ENCODE measurements at places on chromosomes 16 and 17. TPM values are rescaled to one million over a fixed set of nuclear protein-coding genes. Genes with fewer than 3 reads are reported as not detected.

Gene SAMD14
- 5.3 TPM for total RNA-seq

Gene TEKT5
- total RNA-seq: not detected

Gene RAI1
- 13.7 TPM for total RNA-seq

Gene COX11
- 52.5 TPM for total RNA-seq

Gene KCNG4
- total RNA-seq: not detected

Gene ASGR2
- not detected for total RNA-seq

Gene ODAD4
- 0.30 TPM for total RNA-seq

Gene NPIPA3
- total RNA-seq: 0.59 TPM

Measured in smooth muscle cell of the umbilical artery (primary cell).